ENCODE measurements at places on chromosomes 5 and 9.

- H3K4me1 ChIP-seq = peaks cover 10% of the 10 kb centered on the region
- H3K36me3 ChIP-seq = no peaks in the 10 kb centered on the region
- DNase-seq = no peak
- H3K27ac ChIP-seq = no peak overlapping the region
- no peak overlapping the region for H3K4me3 ChIP-seq
These were observed 173.5 kb downstream of the FGF1 start for GRCh38 chr5:142512043-142513042.

DNA sequence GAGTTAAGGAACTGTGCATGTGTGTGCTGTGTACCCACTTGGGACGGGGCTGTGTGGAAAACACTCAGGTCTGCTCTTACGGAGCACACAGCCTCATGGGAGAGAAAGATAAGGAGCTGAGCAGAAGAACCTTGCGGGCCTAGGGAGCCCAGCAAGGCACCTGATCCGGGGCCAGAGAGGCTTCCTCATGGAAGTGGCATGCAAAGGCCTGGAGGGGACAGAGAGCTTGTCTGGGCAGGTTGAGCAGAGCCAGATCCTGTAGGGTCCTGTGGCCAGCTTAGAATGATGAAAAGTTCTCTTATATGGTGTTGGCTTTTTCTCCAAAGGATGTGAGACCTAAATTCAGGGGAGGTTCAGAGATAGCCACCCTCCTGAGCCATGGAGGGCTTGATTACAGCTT lies 45.2 kb downstream of the NEK6 start:
- H3K4me3 ChIP-seq = no peak overlapping the region
- no peaks in the 10 kb centered on the region for H3K36me3 ChIP-seq
- no peaks in the 10 kb centered on the region for H3K27me3 ChIP-seq

GRCh38 chr5:138874241-138874640 lies 894 bp downstream of the LRRTM2 start:
- H3K27ac ChIP-seq = no peak overlapping the region
- H3K36me3 ChIP-seq = no peaks in the 10 kb centered on the region
- H3K4me1 ChIP-seq = peaks cover 7% of the 10 kb centered on the region

DNA sequence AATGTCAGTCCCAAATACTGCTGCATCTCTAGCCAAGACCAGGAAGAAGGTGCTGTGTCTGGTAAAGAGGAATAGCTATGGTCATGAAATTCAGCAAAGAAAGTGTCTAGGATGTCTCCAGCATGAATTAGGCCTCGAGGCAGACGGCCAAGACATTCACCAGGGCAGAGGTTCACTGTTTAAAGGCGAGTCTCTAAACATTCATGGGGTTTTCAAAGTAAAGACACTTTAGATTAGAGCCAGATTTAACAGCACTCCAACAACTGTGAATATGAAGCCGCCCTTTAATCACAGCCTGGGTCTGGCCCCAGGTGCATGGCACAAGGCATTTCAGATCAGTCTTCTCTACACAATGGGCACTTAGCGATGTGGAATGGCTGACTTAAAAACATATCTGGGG lies 95.0 kb downstream of the ANKH start:
- no peak overlapping the region for H3K27ac ChIP-seq
- H3K4me3 ChIP-seq = no peak overlapping the region
- H3K4me1 ChIP-seq = peaks cover 23% of the 10 kb centered on the region
- no peak for DNase-seq
- no peaks in the 10 kb centered on the region for H3K27me3 ChIP-seq

DNA sequence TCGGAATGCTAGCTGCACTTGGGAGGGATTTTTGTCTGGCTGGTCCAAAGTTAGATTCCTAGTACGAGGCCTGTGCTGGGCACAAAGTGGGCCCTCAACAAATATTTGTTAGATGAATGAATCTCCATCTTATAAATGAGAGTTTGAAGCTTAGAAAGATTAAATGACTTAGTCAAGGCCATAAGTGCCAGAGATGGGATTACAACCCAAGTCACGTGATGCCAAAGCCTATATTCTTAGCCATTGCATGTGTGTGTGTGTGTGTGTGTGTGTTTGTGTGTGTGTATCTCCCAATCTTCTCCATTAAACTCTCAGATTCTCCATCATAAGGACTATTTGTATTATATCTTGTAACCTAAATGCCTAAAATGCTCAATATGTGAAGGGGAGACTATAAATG lies 130.8 kb upstream of the MAP1B start:
- H3K4me1 ChIP-seq = peaks cover 21% of the 10 kb centered on the region
- H3K27me3 ChIP-seq = no peaks in the 10 kb centered on the region
- H3K27ac ChIP-seq = no peak overlapping the region
- no peak overlapping the region for H3K4me3 ChIP-seq
- no peaks in the 10 kb centered on the region for H3K36me3 ChIP-seq
- no peak for DNase-seq

DNA sequence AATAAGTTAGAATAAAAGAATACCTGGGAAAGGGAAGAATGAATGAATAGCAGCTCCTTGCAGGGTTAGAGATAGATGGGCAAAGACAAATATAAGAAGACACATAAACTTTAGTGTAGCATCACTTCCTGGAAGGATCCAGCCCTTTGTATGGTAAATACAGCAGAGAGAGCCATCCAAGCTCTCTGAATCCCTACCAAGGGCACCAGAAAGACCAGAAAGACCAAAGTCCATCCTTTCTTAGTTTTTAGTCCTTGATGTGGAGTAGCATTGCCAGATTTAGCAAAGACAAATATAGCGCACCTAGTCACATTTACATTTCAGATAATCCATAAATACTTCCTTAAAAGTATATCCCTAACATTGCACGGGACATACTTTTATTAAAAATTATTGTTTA lies 56.1 kb upstream of the C9orf72 start:
- DNase-seq = no peak
- no peaks in the 10 kb centered on the region for H3K36me3 ChIP-seq

DNA sequence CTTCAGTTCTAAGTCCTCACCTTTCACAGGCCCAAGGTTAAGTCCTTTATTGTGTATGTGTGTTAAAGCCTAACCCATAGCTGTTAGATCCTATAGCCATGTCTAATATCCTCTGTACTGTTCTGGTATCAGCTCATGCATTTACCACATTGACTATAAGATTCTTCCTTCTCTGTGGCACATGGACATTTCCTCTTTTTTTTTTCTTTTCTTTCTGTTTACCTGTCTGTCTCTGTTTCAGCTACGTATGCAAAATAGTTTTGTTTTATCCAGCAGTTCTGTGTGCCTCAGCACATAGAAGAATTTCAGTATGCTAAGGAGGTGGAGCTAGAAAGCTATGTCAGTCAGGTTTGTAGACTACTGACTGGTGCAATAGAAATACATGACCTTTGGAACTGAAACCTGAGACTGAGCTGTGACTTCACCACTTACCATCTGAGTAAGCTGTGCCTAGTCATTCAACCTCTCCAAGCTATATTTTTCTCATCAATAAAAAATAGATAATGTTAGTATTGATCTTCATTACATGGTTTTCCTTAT lies 155.6 kb upstream of the VLDLR start:
- DNase-seq = no peak
- H3K27me3 ChIP-seq = no peaks in the 10 kb centered on the region
- H3K27ac ChIP-seq = no peak overlapping the region
- H3K4me3 ChIP-seq = no peak overlapping the region
- no peaks in the 10 kb centered on the region for H3K36me3 ChIP-seq

- H3K36me3 ChIP-seq = no peaks in the 10 kb centered on the region
- peaks cover 63% of the 10 kb centered on the region for H3K4me1 ChIP-seq
- peak; percentile 75 for DNase-seq
- peak overlapping the region; percentile 94 for H3K27ac ChIP-seq
- H3K4me3 ChIP-seq = peak overlapping the region; percentile 78
These were observed 1.4 kb downstream of the ATOSB start for GRCh38 chr9:35114113-35114839.

DNA sequence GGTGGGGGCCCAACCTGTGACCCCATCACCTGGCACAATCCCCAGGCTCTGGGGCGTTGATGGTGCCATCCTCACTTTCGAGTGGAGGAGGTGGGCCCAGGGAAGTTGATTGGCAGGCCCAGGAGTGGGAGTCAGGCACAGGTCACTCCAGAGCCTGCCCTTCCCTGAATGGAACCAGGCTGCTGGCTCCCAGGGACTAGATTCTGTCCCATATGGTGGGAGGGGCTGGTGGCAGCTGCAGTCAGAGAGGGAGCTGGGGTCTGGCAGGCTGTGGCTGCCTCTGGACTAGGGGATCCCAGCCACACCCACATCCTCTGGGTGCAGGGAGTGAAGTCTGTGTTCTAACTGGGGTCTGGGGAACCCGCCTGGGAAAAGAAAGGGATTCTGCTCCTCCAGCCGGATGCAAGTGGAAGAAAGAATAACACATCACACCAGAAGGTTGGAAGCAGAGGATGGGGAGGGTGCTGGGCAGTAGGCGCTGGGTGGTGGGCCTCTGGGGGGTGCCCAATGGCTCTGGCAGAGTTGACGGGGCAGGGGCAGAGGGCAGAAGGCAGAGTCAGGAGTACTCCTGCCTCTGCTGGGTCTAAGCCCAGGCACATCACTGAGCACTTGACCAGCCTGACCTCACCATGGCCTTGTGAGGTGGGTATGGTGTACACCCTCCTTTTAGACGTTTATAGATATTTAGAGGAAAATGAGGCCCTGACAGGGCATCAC lies 25.8 kb downstream of the CEL start:
- H3K36me3 ChIP-seq = no peaks in the 10 kb centered on the region
- H3K27me3 ChIP-seq = no peaks in the 10 kb centered on the region
- H3K27ac ChIP-seq = no peak overlapping the region
- DNase-seq = no peak
- H3K4me1 ChIP-seq = peaks cover 15% of the 10 kb centered on the region

- H3K27me3 ChIP-seq = no peaks in the 10 kb centered on the region
- no peak overlapping the region for H3K27ac ChIP-seq
- no peak for DNase-seq
- H3K4me3 ChIP-seq = no peak overlapping the region
These were observed 218.1 kb downstream of the TRIM32 start for GRCh38 chr9:116905171-116905588.

DNA sequence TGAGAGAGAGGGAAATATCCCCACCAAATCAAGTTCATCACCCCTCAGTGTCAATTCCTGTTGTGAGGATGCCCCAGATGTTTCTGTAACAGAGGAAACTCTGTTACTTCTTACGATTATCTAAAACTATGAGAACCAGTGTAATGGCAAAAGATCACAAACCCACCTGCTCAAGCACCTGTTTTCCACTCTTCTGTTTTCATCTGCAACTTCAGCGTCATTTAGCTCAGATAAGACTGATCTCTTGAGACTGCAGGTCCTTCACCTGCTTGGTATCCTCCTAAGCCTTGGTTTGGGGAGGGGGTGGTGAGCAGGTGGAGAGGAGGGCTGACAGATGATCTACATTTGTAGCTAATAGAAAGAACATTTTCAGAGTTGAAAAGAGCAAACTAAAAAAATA lies 229.3 kb downstream of the SLF1 start:
- H3K27me3 ChIP-seq = no peaks in the 10 kb centered on the region
- H3K27ac ChIP-seq = no peak overlapping the region
- no peak overlapping the region for H3K4me3 ChIP-seq

GRCh38 chr5:138661991-138662434 lies 86.8 kb upstream of the HSPA9 start:
- no peaks in the 10 kb centered on the region for H3K27me3 ChIP-seq
- peaks cover 47% of the 10 kb centered on the region for H3K4me1 ChIP-seq
- H3K4me3 ChIP-seq = no peak overlapping the region

DNA sequence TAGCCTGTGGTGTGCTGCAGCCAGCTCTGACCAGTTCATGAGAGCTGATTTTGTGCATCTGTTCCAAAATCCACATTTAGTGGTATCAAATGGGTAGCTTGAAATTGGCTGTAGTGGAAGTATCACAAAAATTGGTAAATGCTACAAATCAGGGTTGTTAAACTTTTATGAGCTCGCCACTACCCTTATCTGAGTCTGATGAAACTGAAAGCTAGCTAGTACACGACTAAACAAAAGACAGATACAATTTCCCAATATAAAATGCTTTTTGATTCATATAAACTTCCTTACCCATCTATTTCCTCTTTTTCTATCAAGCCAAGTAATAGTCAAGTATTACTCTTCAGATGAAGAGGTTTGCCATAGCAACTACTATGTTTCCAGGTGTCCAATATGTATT lies 392.0 kb downstream of the TMEM161B start:
- no peak overlapping the region for H3K4me3 ChIP-seq
- H3K27ac ChIP-seq = no peak overlapping the region
- H3K27me3 ChIP-seq = no peaks in the 10 kb centered on the region
- H3K36me3 ChIP-seq = no peaks in the 10 kb centered on the region
- no peak for DNase-seq

DNA sequence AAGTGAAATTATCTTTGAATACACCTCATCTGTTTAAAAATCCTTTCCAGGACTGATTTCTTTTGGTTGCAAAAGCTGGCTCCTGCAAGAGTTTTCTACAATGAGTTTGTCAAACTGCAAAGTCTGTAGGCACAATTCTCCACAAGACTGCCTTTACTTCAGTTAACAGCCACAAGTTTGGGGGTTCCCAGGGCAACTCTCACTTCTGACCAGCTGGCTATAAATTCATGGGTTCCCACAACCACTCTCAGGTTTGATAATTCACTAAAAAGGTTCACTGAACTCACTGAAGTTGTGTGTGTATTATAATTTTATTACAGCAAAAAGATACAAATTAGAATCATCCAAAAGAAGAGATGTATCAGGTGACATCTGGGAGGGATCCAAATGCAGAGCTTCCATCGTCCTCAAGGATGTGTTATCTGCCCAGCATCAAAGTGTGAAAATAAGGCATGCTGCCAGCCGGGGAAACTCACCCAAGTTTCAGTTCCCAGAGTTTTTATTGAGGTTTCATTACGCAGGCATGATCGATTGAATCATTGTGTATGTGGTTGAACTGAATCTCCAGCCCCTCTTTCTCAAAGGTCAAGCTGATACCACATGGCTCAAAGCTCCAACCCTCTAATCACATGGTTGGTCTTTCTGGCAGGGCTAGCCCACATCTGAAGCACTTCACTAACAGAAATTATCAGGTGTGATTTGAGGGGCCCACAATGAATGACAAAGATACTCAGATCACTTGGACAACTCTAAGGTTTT lies 19.0 kb upstream of the PSIP1 start:
- H3K27ac ChIP-seq = no peak overlapping the region
- DNase-seq = no peak
- H3K36me3 ChIP-seq = no peaks in the 10 kb centered on the region
- H3K4me1 ChIP-seq = no peaks in the 10 kb centered on the region

DNA sequence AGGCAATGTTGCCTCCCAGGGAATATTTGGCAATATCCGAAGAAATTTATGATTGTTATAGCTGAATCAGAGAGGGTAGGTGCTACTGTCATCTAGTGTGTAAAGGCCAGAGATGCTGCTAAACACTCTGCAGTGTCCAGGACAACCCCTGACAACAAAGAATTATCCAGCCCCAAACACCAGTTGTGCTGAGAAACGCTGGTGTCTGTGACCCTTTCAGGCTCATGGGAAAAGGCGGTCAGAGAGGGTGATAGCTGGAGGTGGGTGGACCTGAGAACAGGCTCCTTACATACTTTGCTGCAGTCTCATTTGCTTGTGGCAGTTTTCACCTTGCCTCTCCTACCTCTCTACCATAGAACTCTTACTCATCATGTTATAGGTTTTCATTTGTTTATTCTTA lies 295.3 kb upstream of the DMRT1 start:
- no peaks in the 10 kb centered on the region for H3K36me3 ChIP-seq
- no peak for DNase-seq
- peak overlapping the region; percentile 75 for H3K27ac ChIP-seq
- no peak overlapping the region for H3K4me3 ChIP-seq

GRCh38 chr5:118988866-118989180 lies 476 bp upstream of the DTWD2 start:
- H3K4me3 ChIP-seq = peak overlapping the region; percentile 60
- H3K27ac ChIP-seq = no peak overlapping the region
- DNase-seq = no peak
- H3K27me3 ChIP-seq = no peaks in the 10 kb centered on the region

- no peaks in the 10 kb centered on the region for H3K27me3 ChIP-seq
- H3K27ac ChIP-seq = no peak overlapping the region
- H3K4me3 ChIP-seq = no peak overlapping the region
- H3K36me3 ChIP-seq = no peaks in the 10 kb centered on the region
- no peaks in the 10 kb centered on the region for H3K4me1 ChIP-seq
- DNase-seq = no peak
These were observed 214.8 kb upstream of the GRIA1 start for GRCh38 chr5:153275695-153276094.

Data from heart right ventricle (tissue), 16 donors.